ENCODE measurements at places on chromosomes 13 and 19. TPM values are rescaled to one million over a fixed set of nuclear protein-coding genes. Genes with fewer than 3 reads are reported as not detected.

DNA sequence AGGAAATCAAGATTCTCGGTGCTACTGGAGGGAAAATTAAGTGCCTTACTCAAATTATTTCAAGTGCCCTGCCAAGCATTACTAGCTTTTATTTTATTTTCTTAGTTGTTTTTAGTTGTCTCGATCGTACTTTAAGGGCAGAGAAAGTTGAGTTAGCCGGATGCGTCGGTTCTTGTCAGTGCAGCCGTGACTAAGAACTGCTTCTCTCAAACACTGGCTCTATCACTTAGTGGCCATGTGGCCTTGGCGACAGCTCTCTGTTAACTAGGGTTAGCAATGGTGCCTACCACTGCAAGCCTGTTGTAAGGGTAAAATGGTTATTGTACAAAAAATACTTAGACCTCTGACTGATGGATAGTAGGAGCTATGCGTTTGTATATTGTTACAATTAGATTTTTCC is 227.8 kb downstream of the KATNAL1 start:
- no peak overlapping the region for H3K27ac ChIP-seq
- peaks cover 2% of the 10 kb centered on the region for H3K27me3 ChIP-seq
- H3K4me1 ChIP-seq = no peaks in the 10 kb centered on the region
- DNase-seq = no peak
- no peak overlapping the region for H3K4me3 ChIP-seq

DNA sequence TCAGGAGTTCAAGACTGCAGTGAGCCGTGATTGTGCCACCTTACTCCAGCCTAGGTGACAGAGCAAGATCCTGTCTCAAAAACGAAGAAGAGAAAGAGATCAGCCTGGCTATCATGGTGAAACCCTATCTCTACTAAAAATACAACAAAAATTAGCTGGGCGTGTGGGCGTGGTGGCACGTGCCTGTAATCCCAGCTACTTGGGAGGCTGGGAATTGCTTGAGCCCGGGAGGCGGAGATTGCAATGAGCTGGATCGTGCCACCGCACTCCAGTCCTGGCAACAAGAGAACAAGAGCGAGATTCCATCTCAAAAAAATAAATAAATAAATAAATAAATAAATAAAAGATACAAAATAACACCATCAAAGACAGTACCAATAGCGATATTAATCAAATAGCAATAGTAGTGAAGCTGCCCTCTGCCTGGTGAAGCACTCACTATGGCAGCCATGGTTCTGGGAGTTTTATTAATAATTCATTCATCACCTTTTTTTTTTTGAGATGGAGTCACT is 53.9 kb downstream of the NFIC start:
- no peak for DNase-seq
- no peak overlapping the region for H3K4me3 ChIP-seq
- no peaks in the 10 kb centered on the region for H3K36me3 ChIP-seq
- no peak overlapping the region for H3K27ac ChIP-seq

DNA sequence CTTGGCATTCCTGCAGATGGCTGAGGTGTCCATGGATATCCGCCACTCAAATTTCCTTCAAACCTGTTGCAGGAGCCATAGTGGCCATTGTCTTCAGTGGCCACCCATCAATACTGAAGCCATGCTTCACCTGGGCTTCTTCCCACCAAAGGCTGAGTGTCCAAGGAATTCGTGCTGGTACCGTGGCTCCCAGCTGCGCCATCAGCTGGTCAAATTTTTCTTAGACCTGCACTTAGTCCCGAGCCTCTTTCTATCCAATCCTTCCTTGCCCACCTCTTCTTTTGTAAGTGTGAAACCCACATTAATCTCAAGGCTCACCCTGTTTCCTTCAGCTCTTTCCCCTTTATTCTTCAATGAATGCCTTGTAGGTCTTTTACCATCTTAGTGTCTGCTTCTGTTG is 152.1 kb downstream of the PCDH9 start:
- H3K27ac ChIP-seq = no peak overlapping the region
- no peak overlapping the region for H3K4me3 ChIP-seq
- no peak for DNase-seq

DNA sequence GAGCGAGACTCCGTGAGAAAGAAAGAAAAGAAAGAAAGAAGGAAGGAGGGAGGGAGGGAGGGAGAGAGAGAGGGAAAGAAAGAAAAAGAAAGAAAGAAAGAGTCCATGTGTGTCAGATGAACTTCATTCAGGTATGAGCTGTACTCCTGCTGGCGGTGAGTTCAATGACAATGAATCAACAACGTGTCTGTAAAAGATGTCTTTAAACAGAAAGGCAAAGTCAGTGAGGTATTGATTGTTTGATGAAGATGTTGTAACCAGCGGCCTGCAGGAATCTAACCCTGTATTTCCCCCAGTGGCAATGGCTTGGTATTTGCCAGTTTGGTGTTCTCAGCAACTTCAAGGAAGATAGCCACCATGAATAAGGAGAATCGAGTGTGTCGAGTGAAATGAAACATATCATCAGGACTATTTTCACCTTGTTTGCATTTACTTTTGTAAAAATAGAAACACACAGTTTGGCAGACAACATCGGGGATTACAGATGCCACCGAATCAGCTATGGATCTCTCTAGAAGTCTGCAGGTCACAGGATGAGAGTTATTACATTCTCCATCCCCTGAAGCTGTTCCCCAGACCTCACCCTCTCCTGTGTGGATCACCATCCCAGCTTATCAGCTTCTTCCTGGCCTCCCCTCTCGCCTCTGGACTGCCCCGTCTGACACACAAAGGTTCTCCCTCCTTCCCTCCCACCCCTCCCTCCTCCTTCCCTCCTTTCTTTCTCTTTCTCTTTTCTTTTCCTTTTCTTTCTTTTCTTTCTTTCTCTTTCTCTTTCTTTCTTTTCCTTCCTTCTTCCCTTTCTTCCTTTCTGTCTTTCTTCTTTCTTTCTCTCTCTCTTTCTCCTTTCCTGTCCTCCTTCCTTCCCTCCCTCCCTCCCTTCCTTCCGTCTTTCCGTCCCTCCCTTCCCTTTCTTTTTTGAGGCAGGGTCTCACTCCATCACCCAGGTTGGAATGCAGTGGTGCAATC is 8.2 kb upstream of the SBK3 start:
- DNase-seq = no peak
- peaks cover 15% of the 10 kb centered on the region for H3K4me1 ChIP-seq
- H3K36me3 ChIP-seq = no peaks in the 10 kb centered on the region

- no peak overlapping the region for H3K4me3 ChIP-seq
- H3K27me3 ChIP-seq = no peaks in the 10 kb centered on the region
- H3K4me1 ChIP-seq = no peaks in the 10 kb centered on the region
- DNase-seq = no peak
- H3K27ac ChIP-seq = no peak overlapping the region
Measured at GRCh38 chr19:47679922-47680857, 33.0 kb upstream of the EHD2 start.

GRCh38 chr19:4709440-4710280 is 14.0 kb downstream of the DPP9 start:
- H3K4me3 ChIP-seq = no peak overlapping the region
- no peaks in the 10 kb centered on the region for H3K27me3 ChIP-seq
- H3K27ac ChIP-seq = no peak overlapping the region
- H3K36me3 ChIP-seq = peaks cover 39% of the 10 kb centered on the region

- no peak overlapping the region for H3K4me3 ChIP-seq
- no peaks in the 10 kb centered on the region for H3K27me3 ChIP-seq
- no peak overlapping the region for H3K27ac ChIP-seq
- DNase-seq = no peak
- H3K36me3 ChIP-seq = no peaks in the 10 kb centered on the region
Measured at GRCh38 chr19:12985049-12985776, 10.1 kb upstream of the NFIX start.

GRCh38 chr13:107824635-107825034 is 390.7 kb downstream of the LIG4 start:
- H3K36me3 ChIP-seq = no peaks in the 10 kb centered on the region
- H3K4me3 ChIP-seq = no peak overlapping the region
- H3K27ac ChIP-seq = no peak overlapping the region
- H3K27me3 ChIP-seq = no peaks in the 10 kb centered on the region
- no peak for DNase-seq
- peaks cover 4% of the 10 kb centered on the region for H3K4me1 ChIP-seq

GRCh38 chr19:36093146-36093662 is 17.7 kb upstream of the OVOL3 start:
- no peak overlapping the region for H3K27ac ChIP-seq
- DNase-seq = no peak
- H3K36me3 ChIP-seq = peaks cover 3% of the 10 kb centered on the region
- no peaks in the 10 kb centered on the region for H3K27me3 ChIP-seq
- no peaks in the 10 kb centered on the region for H3K4me1 ChIP-seq

DNA sequence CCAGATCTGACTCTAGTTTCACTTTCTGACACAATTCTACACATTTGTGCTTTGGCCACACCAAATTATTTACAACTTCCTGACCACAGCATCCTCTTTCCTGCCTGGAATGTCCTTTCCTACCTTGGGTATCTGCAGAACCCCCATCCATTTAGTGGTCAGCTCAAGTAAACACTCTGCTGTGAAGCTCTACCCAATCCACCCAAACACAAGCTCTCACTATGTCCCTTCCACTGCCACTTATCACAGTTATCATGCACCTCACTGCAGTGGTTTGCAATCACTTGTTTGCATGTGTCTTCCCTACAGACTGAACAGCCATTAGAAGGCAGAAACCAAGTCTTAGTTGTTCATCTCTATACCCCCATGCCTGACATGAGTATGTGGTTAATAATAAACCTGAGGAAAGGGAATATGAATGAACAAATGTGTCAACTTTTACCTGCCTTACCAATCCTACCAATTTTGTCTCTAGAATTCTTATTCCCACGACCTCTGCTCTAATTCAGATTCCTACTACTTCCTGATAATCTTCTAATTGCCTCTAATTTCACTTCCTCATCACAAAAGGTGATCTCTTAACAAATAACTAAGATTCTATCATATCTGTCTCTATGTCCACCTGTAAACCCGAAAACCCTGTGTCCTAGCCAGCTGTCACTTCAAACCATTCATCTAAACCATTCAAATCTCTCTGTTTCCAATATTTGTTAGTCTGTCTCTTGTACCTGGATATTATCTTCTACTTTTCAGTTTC is 25.1 kb downstream of the LNX2 start:
- H3K4me3 ChIP-seq = no peak overlapping the region
- no peaks in the 10 kb centered on the region for H3K27me3 ChIP-seq
- H3K4me1 ChIP-seq = peaks cover 10% of the 10 kb centered on the region
- DNase-seq = no peak

DNA sequence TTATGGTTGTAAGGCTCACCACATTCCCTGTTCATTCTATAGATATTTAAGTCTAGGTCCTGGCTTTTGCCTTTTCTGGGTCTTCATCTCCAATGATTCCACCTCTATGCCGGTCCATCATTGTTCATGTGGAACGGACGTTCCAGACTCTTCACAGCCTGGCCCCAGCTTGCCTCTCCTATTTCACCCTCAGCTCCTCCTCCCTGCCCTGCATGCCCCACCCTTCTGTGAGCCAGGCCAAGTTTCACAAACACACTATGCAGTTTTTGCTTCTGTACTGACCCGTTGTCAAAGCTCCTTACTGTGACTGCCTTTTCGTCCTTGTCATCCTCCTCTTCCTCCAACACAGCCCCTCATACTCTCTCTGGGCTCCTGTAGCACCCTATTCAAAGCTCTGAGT is 31.3 kb downstream of the TEX26 start:
- no peaks in the 10 kb centered on the region for H3K4me1 ChIP-seq
- no peak overlapping the region for H3K27ac ChIP-seq
- peaks cover 11% of the 10 kb centered on the region for H3K27me3 ChIP-seq
- H3K36me3 ChIP-seq = no peaks in the 10 kb centered on the region
- H3K4me3 ChIP-seq = no peak overlapping the region

- no peak overlapping the region for H3K27ac ChIP-seq
- DNase-seq = no peak
Measured at GRCh38 chr19:900043-900301, 6.7 kb downstream of the RNU6-9 start.

GRCh38 chr19:19218911-19219310 is 7.2 kb downstream of the NCAN start:
- no peaks in the 10 kb centered on the region for H3K4me1 ChIP-seq
- DNase-seq = no peak
- H3K27me3 ChIP-seq = no peaks in the 10 kb centered on the region
- H3K4me3 ChIP-seq = no peak overlapping the region
- no peaks in the 10 kb centered on the region for H3K36me3 ChIP-seq
- no peak overlapping the region for H3K27ac ChIP-seq

Gene METTL21C
- not detected for total RNA-seq

Gene KLK2
- not detected for total RNA-seq

Gene FOXA3
- not detected for total RNA-seq

Gene OR4F17
- not detected for total RNA-seq

Gene SERPINE3
- total RNA-seq = not detected

Gene HIPK4
- total RNA-seq = not detected

Gene PSG5
- not detected for total RNA-seq

Gene PPP1R37
- total RNA-seq = 28.5 TPM

All from endothelial cell of umbilical vein (primary cell).